ENCODE measurements at places on chromosomes 1 and 21.

GRCh38 chr1:15412843-15413242, 3.2 kb downstream of the EFHD2 start:
- DNase-seq = no peak

DNA sequence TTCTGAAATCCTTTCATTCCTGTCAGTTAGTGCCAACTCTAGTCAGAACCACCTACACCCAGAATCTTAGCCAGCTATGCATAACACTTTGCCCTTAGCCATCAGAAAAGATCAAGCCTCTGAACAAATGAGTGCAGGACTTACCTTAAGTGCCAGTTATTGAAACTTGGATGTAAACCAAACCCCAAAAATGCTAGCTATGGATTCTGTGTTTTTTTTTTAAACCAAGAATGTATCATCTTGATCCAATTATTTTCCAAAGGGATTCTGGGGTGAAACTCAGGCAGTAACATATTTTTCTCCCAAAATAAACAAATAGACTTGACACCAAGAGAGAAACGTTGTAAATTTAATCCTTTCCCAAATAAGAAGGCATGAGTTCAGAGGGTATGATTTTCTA, 538.6 kb upstream of the ADAMTS5 start:
- no peak for DNase-seq

GRCh38 chr21:45220071-45220481, 67.6 kb downstream of the POFUT2 start:
- DNase-seq = no peak

- no peak for DNase-seq
Measured at GRCh38 chr1:52096216-52096615, 40.1 kb downstream of the BTF3L4 start.

- no peak for DNase-seq
Measured at GRCh38 chr1:21534674-21535378, 25.6 kb downstream of the ALPL start.

DNA sequence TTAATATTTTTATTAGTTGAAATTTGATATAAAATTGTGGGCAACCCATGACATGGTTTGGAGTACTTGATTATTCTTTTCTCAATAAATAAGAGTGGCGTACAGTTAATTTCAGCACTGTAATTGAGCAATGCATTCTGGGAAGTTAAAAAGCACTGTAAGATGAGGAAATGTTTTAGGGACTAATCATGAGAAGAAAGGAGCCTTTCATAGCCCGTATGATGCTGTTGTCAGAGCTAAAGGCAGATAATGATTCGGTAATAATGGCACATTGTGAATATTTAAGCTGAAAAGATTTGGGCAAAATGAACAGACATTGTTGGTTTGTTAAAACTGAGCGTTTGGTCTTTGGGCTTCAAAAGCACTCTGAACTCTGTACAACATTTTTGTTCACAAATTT, 139.3 kb downstream of the NFIA start:
- no peak for DNase-seq

DNA sequence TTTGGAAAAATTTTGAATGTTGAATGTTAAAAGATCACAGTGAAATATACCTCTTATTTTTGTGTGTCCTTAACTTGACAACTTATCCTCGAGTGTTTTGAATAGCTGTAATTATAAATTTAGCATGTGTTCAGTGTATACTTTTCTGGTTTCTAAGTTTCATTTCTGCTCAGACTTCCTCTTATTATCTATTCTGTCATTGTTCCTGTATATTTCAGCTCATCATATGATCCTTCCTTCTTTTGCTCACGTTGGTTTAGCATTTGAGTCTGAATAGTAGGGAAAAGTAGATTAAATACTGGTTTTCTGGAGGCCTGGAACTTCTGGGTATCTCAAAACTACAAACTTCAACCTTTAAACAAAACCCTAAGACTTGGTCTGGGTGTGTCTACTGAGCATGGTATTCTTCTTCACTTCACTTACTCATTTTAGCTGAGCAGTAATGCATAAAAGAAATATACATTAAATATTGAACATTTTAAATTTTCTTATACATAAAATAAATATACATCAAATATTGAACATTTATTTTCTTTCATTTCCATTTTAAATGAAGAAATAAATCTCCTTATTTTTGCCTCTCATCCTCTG, 3.3 kb upstream of the ATP6V1G3 start:
- no peak for DNase-seq

- no peak for DNase-seq
Measured at GRCh38 chr1:47745715-47746609, 251.2 kb downstream of the TRABD2B start.

DNA sequence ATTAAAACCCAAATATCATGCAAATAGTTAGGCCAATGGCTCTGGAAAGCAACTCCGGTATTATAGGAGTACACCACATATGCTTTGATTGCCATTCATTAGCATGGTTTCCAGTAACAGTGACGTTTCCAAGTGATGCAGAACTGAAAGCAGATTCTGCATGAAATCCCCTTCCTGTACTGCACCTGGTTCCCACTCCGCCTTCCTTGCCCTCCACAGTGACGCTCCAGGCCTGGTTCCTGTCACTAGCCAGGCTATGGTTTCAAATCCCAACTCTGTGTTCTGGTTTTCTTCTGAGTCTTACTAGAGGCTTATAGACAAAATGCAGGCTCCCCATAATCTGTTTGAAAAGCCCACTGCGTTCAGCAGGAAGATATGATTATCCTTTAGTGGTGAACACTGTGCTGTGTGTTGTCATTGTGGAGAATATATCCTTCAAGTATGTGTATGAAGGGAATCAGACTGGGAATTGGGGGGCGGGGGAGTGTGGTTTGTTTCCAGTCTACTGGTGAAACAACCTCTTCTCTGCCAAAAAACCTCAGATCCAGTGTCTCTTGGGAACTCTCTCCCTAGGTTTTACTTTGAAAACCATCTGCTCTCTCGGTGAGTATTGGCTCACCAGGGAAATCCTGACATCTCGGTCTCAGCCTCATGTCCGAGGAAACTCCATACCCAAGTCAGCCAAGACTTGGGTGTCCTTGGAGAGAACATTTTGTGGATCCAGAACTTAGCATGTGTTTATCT, 78.7 kb downstream of the TYW3 start:
- DNase-seq = no peak

DNA sequence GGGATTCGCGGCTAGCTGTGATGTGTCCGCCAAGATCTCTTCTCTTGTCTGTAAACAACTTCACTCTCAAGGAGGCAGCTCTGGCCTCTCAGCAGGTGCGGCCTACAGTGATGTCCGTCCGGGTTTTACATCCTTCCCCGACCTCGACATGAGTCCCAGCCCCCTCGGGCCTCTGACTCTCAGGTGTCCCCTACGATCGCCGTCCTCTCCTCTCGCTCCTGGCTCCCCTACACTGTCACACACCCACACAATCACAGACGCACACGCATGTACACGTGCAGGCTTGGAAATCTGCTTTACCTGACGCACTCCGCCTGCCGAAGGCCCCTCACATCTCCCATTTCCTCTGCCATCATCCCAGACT, 797 bp upstream of the RSPH1 start:
- DNase-seq = no peak

DNA sequence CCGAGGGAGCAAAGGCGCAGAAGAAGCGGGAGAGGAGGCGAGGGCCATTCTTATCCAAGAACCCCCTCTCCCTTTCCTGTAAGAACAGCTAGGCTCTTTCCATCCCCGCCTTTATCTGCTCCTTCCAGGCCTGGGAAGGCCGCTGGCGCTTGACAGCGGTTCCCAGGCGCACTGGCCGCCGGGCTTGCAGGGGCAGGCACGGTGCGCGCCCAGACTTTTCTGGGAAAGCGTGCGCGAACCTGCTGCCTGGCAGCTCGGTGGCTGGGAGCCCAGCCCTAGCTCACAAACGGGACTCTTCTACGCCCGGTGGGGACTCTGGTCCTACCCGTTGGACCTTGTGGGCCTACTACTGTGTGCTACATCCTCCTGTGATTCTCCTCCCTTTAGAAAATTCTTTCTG, 8.8 kb upstream of the IFNLR1 start:
- DNase-seq = no peak

GRCh38 chr1:67980028-67980427, 70.4 kb downstream of the DIRAS3 start:
- no peak for DNase-seq

- DNase-seq = no peak
Measured at GRCh38 chr1:11144570-11145256, 44.4 kb upstream of the ANGPTL7 start.

DNA sequence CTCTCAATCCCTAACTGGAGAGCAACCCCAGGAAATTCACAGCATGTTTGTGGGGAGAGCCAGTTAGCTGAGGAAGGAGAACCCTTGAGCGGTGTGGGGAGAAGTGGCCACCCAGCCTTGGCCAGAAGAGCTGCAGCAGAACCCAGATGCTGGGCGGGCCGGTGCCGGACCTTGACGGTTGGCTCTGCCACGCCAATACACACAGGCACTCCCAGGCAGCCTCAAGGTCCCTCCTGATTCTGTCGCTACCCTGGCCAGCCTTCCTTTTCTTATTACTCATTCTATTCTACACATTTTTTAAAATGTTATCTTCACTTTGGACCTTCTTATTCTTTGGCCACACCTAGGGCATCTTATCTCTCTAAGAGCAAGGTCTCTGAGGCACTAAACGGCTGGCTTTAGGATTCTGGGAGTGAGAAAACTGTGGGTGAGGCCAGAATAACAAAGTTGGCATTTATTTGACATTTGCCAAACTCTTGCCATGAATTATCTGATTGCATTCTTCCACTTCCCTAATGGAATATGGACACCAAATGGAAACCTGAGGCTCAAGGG, 50.4 kb upstream of the GPR37L1 start:
- no peak for DNase-seq

- DNase-seq = no peak
Measured at GRCh38 chr1:31815752-31816500, at the start of gene SPOCD1. Gene SPOCD1, minus strand, starts transcription at chr1:31816022. Its CDS starts 689 bp downstream, at chr1:31815333.
